ENCODE measurements at places on chromosomes 13 and 19.

DNA sequence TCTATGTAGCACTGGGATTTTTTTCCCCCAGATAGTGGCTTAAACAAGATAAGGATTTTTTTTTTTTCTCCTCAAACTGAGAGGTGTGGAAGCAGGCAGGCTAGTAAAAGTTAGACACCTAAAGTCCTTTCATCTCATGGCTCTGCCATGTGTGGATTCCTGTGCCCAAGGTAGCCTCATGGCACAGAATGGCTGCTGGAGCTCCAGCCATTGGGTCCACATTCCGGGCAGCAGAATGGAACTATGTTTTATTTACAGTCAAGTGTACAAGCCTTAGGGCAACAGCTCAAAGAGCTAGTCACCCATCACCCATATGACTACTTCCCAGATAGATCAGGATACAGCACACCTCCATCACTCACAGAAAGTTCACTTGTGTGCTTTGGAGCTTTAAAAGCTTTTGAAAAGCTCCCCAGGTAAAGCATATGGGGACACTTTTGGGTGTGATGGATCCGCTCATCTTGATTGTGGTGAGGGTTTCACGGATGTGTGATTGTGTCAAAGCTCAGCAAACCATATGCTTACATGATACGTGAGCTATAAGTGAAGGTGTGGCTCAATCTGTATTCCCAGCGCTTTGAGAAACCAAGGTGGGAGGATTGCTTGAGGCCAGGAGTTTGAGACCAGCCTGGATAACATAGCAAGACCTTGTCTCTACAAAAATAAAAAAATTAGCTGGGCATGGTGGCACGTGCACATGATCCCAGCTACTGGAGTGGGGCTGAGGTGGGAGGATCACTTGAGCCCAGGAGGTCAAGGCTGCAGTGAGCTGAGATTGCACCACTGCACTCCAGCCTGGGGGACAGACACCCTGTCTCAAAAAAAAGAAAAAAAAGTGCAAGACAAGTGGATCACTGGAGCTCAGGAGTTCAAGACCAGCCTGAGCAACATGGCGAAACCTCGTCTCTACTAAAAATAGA is 18.1 kb downstream of the PGLS start:
- no peak for DNase-seq

DNA sequence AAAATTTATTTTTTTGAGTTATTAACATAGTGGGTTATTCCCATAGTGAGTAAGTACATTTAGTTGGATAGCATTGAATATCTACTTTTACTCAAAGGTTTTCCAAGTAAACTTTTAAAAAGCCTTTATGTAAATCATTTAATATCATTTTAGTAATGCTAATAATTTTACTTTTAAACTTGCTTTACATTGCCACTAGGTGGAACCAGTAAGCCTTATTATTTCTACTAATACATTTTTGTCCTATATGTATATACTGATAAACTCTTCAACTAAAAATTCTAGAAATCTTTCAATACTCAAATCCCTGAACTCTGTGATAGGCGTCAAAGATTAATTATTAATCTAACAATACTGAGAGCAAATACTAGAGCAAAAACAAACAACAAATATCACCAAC is 1709.2 kb upstream of the PCDH20 start:
- DNase-seq: no peak

DNA sequence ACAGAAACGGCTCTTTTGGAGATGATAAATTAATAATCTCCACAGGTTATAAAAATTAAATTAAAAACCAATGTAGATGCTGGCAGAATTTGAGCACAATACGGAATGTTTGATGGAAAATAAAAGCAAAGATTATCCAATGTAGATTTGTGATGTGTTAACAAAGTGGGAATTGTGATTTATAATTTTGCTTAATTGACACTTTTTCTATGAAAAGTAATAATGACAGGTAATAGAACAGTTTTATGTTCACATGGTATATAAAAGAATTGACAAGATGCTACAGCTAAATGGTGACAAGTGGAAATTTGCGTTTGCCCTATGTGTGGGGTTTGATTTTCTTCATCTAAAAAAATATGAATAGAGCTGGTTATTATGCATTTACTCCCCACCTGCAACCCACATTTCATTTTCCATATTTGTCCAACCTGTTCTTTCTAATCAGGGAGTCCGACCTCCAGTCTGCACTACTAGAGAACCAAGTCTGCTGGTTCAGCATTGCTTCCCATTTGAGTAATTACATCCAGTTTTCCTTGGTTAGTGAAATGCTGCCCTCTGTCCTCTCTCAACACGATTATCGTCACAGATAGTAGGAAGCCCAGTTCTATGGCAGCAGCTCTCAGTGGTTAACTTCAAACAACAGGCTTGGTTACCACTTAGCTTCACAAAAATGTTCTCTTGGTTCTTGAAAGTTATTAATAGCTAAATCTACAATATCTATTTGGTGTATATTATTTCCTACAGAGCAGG is 61.4 kb upstream of the SLITRK1 start:
- no peak for DNase-seq

DNA sequence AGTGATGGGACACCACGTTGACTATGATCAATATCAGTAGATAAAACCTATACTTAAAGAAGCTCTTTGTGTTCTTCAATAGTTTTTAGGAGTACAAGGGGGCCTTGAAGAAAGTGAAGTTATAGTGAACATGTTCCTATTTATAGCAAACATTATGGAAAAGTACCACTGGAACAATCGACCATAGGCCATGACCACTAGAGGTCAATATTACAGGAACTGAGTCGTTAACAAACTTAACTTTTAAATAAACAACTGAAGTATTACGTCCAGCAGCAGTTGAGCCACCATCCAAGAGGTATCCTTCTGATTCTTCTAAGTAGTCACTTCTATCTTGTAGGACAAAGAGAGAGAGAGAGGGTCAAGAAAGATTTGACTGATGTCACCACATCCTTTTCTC is 391.0 kb upstream of the SLITRK5 start:
- DNase-seq: no peak

- DNase-seq: peak; percentile 55
These were observed 390.5 kb downstream of the FGF9 start for GRCh38 chr13:22061371-22061805.

- DNase-seq: no peak
These were observed 79.6 kb downstream of the GGACT start for GRCh38 chr13:100508996-100509395.

- DNase-seq: peak; percentile 36
These were observed 599 bp downstream of the C19orf12 start for GRCh38 chr19:29714371-29714952.

GRCh38 chr13:102141625-102142472 is 260.0 kb downstream of the FGF14 start:
- DNase-seq: no peak

GRCh38 chr13:88377852-88378251 is 706.7 kb downstream of the SLITRK5 start:
- DNase-seq: no peak

GRCh38 chr13:103935117-103935516 is 868.9 kb upstream of the SLC10A2 start:
- no peak for DNase-seq

DNA sequence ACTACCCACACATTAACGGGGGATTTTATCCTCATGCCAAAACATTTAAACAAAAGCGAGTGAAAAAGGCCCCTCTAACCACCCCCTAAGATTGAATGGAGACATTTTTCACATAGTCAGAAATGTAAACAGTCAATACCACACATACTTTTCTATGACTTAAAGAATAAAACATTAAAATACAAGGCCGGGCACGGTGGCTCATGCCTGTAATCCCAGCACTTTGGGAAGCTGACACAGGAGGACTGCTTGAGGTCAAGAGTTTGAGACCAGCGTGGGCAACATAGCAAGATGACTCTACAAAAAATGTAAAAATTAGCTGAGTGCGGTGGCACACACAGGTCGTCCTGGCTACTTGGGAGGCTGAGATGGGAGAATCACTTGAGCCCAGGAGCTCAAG is 47.3 kb downstream of the MPHOSPH8 start:
- no peak for DNase-seq

GRCh38 chr19:9009431-9009830 is 778 bp downstream of the MUC16 start:
- DNase-seq: no peak

GRCh38 chr19:43784981-43785808 is 4.4 kb upstream of the KCNN4 start:
- peak; percentile 35 for DNase-seq

GRCh38 chr19:42363614-42364346 is 26.3 kb downstream of the CNFN start:
- no peak for DNase-seq

DNA sequence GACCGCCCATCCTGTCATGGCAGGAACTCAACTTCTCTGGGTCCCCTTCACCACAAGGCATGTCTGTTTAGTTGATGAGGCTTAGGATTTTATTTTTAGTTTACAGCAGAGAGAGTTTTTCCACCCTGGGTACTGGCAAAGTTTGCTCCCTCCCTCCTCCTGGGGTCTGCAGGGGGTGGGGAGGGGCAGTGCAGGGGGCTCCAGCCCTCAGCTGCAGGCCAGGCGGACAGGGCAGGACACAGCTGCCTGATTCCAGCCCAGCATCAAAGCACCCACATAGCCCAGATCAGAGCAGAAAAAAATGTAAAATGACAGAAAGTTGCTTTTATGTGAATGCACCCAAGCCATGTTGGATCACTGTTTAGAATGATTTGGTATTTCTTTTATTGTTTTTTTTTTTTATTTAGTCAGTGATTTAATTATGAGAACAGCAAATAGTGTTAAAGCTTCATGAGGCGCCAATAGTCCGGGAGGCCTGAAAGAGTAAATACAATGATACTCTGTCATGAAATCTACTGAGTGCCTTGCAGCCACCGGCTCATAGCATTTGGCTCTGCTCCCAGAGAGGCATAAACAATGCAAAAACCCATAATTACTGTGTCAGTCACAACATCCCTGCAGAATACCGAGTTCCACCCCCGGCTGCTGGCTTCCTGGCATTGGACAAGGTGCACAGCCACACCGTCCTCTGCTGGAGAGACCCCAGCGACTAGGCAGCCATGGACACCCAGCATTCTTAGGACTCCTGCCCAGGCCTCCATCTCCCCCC is 923.5 kb downstream of the UQCRFS1 start:
- no peak for DNase-seq

DNA sequence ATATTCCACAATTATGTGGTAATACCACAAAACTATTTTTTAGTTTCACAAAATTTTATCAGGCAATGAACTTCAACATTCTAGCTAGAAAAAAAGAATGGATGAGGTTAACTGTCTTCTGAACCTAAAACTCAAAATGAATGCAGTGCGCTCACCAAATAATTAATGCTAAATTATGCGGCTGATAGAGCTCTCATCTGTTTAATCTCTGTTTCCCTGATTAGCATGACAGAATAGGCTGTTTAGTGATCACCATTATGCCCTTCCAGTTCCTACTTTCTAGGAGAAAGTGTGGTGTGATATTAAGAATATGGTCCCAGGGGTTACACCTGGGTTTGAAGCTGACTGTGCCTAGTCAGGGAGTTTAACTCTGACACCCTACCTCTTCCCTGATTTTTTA is 42.8 kb upstream of the POSTN start:
- no peak for DNase-seq

- DNase-seq: no peak
These were observed 97.9 kb downstream of the GGACT start for GRCh38 chr13:100490692-100491091.

GRCh38 chr13:103006641-103007426 is 59.4 kb downstream of the SLC10A2 start:
- DNase-seq: no peak

- no peak for DNase-seq
These were observed 78.2 kb downstream of the GGACT start for GRCh38 chr13:100510208-100510957.

DNA sequence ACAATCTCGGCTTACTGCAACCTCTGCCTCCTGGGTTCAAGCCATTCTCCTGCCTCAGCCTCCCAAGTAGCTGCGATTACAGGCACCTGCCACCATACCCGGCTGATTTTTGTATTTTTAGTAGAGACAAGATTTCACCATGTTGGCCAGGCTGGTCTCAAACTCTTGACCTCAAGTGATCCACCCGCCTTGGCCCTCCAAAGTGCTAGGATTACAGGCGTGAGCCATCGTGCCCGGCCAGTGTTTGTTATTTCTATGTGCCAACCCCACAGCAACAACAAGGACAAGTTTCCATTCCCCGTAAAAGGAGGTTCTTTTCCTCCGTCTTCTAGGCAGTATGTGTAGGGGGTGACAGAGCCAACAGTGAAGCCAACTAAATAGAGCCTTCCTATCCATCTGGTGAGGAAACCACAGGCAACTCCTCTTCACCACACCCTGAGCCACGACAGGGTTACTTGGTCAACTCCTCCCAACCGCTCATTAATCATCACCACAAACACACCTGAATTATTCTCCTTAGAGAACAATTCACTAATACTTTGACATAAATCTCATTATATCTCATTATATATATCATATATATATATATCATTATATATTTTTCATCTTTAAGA is 25.5 kb downstream of the FOXO1 start:
- DNase-seq: no peak
